ENCODE measurements at places on chromosomes 11 and 22. TPM values are rescaled to one million over a fixed set of nuclear protein-coding genes. Genes with fewer than 3 reads are reported as not detected.

Gene MUC2
- total RNA-seq: not detected

Gene FOSL1
- total RNA-seq: 103 TPM

Gene YDJC
- total RNA-seq: 18.3 TPM

Gene SCGB1A1
- total RNA-seq: not detected

Gene OR2AG2
- not detected for total RNA-seq

Gene PKDREJ
- total RNA-seq: not detected

Gene PATE4
- total RNA-seq: not detected

Gene PNPLA2
- 543 TPM for total RNA-seq

Gene TNKS1BP1
- total RNA-seq: 131 TPM

Gene OR4C46
- not detected for total RNA-seq

Gene OR51E2
- not detected for total RNA-seq

Gene GATD1
- total RNA-seq: 13.3 TPM

Gene NAT10
- total RNA-seq: 26.5 TPM

Gene PTDSS2
- total RNA-seq: 42.7 TPM

Gene TEX12
- not detected for total RNA-seq

Gene TREH
- not detected for total RNA-seq

Gene IGSF9B
- 4.0 TPM for total RNA-seq

Gene MYBPC3
- total RNA-seq: 0.79 TPM

Gene NLRP14
- total RNA-seq: not detected

Gene DEUP1
- total RNA-seq: not detected
